Cerebellar nuclear complex (tissue), 1 donor: ENCODE measurements at places on chromosomes 16 and 17.
A peak's percentile ranks its signal among the peaks of the same experiment; 100 is the strongest.

- no peak for DNase-seq
These were observed 7.3 kb downstream of the BAHCC1 start for GRCh38 chr17:81402530-81402941.

DNA sequence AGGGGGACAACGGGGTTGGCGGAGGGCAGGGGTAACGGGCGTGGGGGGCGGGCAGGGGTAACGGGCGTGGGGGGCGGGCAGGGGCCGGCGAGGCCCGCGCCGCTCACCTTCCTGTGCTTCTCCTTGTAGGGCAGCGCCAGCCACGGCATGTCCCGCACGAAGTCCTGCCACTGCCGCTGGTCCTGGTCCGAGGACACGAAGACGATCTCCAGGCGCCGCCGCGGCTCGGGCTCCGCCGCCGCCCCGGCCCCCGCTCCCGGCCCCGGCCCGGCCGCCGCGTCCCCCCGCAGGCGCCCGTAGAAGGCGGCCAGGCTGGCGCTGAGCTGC lies 401 bp downstream of the NXN start:
- no peak for DNase-seq

- no peak for DNase-seq
These were observed 241.7 kb downstream of the SEC14L1 start for GRCh38 chr17:77382356-77382911.

DNA sequence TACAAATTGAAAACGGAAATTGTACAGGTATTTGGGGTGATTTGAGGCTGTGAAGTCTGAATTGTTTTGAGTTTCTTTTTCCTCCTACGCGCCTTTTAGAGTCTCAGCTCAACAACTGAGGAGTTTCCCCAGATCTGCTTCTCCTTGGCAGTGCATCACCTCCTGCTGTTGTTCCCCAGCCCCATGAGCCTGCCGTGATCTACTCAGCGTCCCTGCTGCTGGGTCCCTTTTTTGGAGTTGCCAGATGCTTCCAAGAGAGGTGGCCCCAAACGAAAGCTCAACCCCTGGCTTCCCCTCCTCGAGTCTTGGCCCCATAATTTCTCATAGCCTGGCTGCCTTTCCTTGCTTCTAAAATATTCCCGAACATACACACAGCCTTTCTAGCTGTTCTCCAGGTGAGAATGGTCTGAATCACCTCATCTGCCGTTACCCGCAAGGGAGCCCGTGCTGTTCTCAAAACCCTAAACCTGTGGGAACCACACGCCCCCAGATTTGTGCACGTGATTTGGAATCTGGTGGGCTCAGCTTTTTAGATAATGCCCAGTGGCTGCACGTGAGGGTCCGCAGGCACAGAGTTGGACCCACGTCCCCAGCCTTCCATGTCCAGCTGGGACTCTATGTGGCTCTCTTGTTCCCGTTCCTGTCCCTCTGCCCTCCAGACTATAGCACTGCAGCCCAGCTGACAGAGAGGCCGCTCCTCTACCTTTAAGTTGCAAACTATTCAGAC lies 179.1 kb upstream of the CHMP6 start:
- no peak for DNase-seq

- DNase-seq, result peak; percentile 29
These were observed 7.3 kb downstream of the C16orf86 start for GRCh38 chr16:67673712-67674580.

DNA sequence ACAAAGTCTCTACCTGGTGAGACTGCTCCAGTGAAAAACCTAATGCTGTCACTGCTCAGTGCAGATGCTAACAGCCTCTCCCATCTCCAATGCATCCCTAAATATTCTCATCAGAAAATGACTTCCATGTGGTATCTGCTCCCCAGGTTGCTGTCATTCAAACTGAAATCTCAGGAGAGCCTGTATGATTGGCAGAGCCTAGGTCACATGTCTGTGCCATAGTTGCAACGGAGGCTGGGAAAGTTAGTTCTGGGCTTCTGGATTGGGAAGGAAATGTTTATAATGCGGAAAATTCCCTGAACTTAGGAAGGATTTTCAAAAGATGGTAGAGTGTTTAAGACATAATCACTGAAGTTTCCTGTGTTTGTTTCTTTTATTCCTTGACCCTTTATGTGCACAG lies 206.4 kb upstream of the ZKSCAN2 start:
- no peak for DNase-seq

DNA sequence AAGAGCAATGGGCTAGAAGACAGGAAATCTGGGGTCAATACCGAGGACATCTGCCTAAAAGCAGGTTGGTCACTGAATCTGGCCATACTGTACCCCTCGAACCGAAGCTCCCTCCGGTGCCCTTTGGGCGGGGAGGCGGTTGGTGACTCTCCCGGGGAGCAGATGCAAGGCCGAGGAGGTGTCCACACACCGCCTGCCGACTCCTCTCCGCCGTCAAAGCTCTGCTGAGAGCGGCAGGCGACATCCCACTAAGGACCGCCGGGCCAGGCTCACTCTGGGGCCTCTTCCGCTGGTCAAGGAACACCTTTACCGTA lies 458 bp downstream of the ZNF200 start:
- no peak for DNase-seq

- DNase-seq, result no peak
These were observed 72.6 kb upstream of the LGALS9 start for GRCh38 chr17:27558341-27558740.

- no peak for DNase-seq
These were observed 209.4 kb upstream of the CIBAR2 start for GRCh38 chr16:85321509-85322271.

GRCh38 chr16:50388496-50388895 lies 19.7 kb upstream of the BRD7 start:
- DNase-seq, result peak; percentile 90

DNA sequence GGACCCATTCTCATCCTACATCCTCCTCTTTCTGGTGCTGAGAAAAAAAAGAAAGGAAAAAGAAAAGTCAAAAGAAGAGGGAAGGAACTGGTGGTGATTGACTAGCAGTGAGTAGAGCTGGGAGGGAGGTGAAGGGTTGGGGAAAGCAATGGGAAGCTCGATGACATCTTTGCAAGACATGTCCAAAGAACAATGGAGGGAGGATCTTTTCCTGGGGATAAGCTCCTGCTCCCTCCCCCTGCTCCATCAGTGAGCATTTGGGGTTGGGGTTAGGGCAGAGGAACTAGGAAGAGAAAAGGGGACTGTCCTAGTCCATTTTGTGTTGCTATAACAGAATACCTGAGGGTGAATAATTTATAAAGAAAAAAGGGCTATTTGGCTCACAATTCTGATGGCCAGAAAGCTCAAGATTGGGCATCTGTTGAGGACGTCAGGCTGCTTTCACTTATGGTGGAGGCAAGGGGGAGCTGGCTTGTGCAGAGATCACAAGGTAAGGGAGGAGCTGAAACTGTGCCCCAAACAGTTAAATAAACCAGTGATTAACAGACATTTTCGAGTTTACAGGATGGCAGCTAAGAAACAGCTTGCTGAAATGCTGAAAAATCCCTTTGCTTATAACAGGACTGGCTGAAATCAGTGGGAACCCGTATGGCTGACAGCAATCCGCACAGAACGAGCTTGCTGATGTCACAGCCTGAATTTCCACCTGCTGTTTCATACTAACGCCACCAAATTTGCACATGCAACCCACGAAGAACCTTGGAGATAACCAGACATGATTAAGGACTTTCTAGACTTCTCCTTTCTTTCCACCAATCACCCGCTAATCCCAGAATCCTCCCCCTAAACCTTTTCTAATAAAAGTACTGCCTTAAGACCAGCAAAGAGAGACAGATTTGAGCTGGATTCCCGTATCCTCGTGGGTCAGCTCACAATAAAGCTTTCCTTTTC lies 1.6 kb upstream of the ODF4 start:
- no peak for DNase-seq

DNA sequence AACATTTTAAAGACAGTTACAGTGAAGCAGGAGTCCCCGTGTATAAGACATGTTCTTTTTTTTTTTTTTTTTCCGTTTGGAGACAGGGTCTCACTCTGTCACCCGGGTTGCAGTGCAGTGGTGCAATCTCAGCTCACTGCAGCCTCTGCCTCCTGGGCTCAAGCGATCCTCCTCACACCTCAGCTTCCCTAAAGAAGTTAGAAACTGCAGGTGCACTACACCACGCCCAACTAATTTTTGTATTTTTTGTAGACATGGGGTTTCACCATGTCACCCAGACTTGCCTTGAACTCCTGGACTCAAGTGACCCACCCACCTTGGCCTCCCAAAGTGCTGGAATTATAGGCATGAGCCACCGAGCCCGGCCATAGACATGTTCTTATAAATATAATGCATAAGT lies 3.0 kb downstream of the EVI2B start:
- no peak for DNase-seq

DNA sequence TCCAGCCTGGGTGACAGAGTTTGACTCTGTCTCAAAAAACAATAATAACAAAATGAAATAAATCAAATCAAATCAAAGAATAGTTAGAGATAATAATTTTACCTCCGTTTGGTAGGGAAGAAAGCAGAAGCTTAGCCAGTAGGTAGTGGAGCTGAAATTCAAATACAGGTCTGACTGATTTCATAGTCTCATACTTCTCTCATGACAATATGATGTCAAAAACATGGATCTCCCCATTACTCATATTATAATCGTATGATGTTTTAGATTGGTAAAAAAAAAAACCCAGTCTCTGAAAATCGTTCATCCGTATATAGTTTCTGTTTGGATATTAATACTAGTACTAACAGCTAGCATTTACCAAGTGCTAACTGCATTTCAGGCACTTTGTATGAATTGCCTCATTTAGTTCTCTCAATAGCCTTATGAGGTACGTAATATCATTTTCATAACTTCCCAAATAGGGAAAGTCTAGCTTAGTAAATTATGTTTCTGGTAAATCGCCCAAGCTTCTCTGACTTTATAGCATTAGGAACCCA lies 48.7 kb downstream of the CDH8 start:
- no peak for DNase-seq

DNA sequence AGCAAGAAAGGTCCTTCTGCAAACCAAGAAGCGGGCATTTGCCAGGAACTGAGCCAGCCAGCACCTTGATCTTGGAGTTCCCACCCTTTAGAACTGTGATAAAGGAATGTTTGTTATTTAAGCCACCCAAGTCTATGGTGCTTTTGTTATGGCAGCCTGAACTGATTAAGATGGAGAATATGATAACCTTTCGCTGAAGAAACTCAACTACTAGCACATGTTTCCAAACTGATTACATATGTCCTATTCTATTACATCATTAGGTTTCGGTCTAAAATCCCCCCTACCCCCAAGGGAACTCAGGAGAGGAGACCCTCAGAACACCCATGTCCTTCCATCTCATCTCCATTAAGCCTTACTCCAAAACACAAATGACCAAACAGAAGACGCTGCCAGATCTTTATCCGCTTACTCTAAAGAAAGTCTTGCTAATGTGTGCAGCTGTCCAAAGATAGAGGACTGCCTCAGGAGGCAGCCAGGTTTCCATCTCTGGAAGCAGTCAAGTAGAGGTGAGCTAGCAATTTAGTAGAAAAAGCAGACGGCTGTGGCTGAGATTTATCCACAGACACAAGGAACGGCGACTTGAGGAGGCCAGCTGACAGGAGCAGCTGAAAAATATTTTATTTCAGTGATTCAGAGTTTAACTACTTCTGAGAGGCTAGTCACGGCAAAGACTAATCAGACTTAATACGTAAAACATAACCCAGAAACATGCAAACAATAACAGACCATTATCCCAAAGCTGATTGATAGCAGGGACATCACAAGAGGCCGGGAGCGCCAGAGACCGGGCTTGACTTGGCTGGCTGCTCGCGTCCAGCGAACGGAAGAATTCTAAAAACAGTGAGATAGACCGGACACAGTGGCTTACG lies 611.4 kb upstream of the CDH5 start:
- no peak for DNase-seq

DNA sequence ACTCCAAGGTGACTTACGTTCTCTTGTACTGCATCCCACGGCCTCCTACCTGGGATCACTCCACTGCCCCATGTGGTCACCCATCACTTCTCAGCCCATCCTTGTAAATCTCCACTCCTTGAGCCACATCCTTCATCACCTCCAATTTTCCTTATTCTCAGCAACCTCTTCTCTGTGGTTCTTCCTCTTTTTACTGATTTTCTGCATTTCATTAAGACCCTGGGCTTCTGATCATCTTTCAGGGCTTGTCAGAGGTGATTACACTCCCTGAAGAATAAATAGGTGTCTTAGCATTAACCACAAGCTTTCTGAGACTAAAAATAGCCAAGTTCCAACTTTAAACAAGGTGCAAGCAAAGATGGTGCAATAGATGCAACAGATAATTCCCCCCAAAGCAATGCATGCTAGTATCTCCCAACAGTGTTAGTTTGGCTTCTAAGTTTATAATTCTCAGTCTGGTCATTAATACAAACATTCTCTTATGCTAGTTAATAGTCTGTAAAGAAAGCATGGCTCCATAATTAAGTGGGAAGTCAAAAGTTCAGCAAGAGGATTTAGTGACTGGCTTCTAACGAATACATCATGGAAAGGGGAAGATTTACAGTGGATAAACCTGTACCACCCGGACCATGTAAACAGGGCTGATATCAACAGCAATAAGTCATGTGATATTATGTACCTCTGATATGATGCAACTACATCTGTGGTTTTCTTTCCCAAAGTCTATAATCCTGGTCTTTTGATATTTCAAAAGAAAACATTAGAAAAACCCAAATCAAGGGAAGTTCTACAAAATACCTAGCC lies 47.4 kb upstream of the FOXJ1 start:
- no peak for DNase-seq

- DNase-seq, result no peak
These were observed 26.0 kb upstream of the SPPL2C start for GRCh38 chr17:45818699-45819098.

DNA sequence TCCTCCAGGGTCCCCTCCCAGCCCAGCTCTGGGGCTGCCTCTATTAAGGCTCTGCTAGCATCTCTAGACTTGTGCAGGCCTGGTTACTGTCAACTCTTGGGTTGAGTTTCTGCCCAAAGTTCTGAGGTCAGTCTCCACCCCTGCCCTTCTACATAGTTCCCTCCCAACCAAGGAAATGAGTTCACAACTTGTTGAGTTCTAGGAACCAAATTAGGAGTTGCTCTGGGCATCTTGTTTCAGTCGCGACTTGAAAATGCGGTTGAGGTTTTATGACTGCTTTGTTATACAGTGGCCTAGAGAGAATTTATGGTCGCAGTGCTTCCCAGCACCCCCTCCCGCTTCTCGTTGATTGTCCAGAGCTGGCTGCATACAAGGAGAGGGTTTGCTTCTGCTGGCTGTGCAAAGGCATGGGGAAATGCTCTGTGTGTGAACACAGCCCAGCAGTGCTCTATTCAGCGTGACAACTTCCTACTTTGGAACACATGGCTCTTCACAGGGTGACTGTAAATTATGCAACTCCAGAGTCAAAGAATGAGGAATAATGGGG lies 20.2 kb downstream of the GNAO1 start:
- DNase-seq, result no peak

DNA sequence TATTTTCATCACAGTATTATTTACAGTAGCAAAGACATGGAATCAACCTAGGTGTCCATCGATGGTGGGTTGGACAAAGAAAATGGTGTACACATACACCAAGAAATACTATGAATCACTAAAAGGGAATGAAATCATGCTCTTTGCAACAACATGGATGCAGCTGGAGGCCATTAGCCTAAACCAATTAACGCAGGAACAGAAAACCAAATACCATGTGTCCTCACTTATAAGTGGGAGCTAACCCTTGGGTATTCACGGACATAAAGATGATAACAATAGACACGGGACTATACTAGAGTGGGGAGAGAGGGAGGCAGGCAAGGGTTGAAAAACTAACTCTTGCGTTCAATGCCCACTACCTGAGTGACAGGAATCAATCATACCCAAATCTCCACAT lies 41.0 kb downstream of the MRPS23 start:
- no peak for DNase-seq
